Endodermal cell (in vitro differentiated cells): ENCODE measurements at places on chromosomes 12 and 14. TPM values are rescaled to one million over a fixed set of nuclear protein-coding genes. Genes with fewer than 3 reads are reported as not detected.

The NUAK1 gene
- 14.0 to 69.7 TPM (median 17.6 TPM) in 3 replicates for total RNA-seq

- H3K36me3 ChIP-seq = no peaks in the 10 kb centered on the region
- peaks cover 4% of the 10 kb centered on the region for H3K27me3 ChIP-seq
- H3K4me3 ChIP-seq = no peak overlapping the region
- DNase-seq = peak; percentile 29
- H3K4me1 ChIP-seq = no peaks in the 10 kb centered on the region
Measured at GRCh38 chr12:112967858-112968257, 10.5 kb upstream of the OAS2 start.

GRCh38 chr12:121803861-121804416 is at the start of gene SETD1B:
Gene SETD1B (plus strand): TSS chr12:121804009. CDS start chr12:121804738, 729 bp downstream.
- DNase-seq = peak; percentile 88
- H3K4me1 ChIP-seq = peaks cover 2% of the 10 kb centered on the region
- H3K27ac ChIP-seq = peak within 1 kb of the TSS; percentile 99
- H3K36me3 ChIP-seq = peaks cover 10% of the 10 kb centered on the region
- no peaks in the 10 kb centered on the region for H3K27me3 ChIP-seq

DNA sequence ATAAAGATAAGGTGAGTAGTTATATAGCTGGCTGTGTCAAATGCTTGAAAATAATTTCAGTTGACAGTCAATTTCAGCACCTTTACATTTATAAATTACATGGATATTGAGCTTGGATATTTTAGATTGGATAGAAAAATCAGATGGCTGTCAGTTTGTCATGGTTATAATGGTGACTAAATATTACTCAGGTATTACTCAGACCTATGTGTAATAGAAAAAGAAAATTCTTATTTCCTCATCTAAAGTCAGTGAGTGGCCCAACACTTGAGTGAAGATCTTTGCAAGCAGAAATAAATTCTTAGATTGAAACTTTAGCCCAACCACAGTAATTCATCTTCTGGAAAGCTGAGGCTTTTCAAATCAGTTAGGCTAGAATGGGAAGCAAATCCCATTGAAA is 354.4 kb downstream of the NAV3 start:
- no peak overlapping the region for H3K27ac ChIP-seq
- no peak overlapping the region for H3K4me3 ChIP-seq
- no peaks in the 10 kb centered on the region for H3K36me3 ChIP-seq
- no peak for DNase-seq

- no peaks in the 10 kb centered on the region for H3K36me3 ChIP-seq
- no peak overlapping the region for H3K27ac ChIP-seq
- H3K27me3 ChIP-seq = no peaks in the 10 kb centered on the region
- DNase-seq = peak; percentile 56
- no peaks in the 10 kb centered on the region for H3K4me1 ChIP-seq
- H3K4me3 ChIP-seq = no peak overlapping the region
Measured at GRCh38 chr12:44812062-44812461, 64.1 kb downstream of the NELL2 start.
